ENCODE measurements at places on chromosomes 5 and 9.

- no peak for DNase-seq
These were observed 374.0 kb downstream of the ZNF608 start for GRCh38 chr5:124372457-124372856.

GRCh38 chr5:37991301-37992299 lies 151.8 kb upstream of the GDNF start:
- no peak for DNase-seq

DNA sequence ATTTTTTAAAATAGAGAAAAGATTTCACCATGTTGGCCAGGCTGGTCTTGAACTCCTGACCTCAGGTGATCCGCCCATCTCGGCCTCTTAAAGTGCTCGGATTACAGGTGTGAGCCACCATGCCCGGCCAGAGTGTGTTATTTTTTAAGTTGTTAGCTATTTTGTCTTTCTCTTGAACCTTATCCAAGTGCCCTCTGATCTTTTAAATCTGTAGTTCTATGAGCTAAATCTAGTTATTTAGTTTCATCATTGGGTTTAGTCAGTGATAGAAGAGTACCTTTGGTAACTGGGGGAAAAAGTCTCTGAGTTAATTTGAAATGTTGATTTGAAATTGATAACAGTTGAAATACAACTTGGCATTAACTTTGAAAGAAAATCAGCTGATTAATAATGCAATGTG lies 88.3 kb downstream of the NNT start:
- no peak for DNase-seq

GRCh38 chr5:177319913-177320588 lies 8.4 kb upstream of the MXD3 start:
- DNase-seq = no peak

GRCh38 chr9:96201140-96201539 lies 100.8 kb downstream of the HSD17B3 start:
- no peak for DNase-seq

DNA sequence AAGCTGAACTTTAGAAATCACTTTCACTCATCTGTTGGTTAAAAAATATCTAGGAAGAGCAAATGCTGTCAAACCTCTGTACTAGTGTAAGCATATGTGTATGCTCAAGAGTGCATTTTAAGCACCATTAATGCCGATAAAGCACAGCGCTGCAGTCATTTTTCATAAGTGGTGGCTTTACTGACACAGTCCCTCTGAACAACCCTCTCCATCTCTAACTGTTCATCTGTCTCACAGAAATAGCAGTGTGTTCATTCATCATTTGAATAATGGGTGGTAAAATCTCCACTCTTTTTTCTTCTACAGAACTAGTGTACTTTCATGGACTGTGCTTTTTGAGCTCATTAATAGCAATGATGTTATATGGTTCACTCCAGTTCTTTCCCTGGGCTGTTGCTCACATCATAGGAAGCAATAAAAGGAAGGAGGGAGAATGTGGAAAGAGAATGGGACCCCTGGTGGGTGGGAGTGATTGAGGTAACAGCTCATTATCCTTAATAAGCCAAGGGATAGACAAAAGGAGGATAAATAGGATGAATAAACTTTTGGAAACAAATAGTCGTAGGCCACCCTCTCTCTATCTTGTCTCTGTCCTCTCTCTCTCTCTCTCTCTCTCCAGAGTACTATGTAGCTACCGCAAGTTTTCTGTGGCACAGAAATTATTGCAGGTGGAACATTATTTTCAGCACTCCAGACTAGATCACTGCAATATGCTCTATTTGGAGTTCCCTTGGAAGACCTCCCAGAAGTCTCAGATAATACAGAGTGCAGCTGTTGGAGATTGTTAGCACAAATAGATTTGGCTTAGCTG lies 117.9 kb upstream of the PRDM9 start:
- no peak for DNase-seq

- no peak for DNase-seq
These were observed 26.5 kb downstream of the POLK start for GRCh38 chr5:75538211-75538610.
